SHP77 (cell line): ENCODE measurements at places on chromosomes 1 and 21.

- DNase-seq = no peak
These were observed 5.8 kb upstream of the PLA2G2D start for GRCh38 chr1:20125100-20125499.

DNA sequence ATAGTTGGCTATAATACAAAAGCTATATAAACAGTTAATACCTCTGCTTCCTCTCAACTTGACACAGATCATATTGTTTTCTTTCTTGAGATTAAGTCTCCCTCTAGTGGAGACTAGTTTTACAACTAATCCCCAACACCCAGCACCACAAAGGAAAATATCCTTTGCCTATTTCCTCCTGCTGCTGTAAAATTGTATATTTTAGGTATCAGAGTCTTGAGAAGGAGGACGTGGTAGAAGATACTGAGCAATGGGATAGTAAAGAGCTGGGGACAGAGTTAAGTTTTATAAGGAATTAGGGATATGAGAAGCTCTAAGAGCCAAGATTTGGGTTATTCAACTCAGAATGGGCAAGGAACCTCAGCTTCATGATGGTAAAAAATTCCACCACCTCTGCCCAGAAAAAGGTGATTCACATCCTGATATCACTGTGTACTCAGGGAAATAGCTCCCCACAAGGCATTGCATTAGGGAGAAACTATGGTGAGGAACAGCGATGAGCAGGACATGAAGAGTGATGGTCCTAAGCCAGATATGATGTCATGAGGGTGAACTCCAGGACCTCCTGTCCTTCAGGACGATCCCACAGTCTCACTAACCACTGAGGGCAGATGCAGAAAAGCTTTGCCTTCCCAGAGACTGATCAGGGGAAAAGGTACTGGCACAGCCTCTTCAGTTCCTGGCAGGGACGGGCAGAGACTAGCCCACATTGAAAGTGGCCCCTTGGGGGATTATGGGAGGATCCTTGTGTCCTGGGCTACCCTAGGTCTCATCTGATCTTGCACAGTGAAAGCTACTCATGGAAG lies 14.7 kb upstream of the CFAP126 start:
- peak; percentile 63 for DNase-seq

DNA sequence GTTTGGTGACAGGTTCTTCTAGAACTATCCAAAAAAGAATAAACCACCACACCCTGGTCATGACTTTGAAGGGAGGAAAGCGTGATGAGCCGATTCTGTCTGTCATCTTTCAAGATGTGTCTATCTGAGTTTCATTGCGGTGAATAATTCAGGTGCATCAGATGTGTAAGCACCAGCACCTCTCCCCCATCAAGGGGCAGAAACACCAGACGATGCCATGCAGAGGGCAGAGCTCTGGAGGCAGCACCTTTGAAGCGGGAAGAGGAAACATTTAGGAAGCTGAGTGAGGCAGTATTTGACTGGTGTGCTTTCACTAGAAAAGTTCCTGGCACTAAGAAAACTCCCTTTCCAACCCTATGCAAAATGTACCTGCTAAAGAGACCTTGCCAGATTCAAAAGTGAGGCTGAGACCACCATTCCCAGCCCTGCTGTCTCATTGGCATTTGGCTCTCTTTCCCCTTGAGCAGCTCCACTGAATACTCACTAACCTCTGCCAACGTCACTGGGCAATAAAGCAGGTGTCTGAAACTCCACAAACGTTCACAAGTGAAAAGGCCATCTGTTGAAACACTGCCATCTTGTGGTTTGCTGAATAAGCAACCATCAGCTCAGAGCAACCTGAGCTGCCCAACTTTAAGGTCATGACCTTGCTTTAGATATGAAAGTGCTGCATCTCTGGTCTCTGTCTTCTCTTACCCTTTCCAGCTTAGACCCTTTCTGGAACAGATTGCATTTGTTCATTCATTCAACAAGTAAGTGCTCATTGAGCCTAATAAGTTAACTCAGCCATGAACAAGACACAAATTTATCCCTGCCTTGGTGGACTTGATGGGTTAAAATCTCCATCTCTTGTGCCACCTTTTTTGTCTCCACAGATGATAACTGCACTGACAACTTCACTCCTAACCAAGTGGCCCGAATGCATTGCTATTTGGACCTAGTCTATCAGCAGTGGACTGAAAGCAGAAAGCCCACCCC lies 228.6 kb downstream of the PAPPA2 start:
- DNase-seq = peak; percentile 87

DNA sequence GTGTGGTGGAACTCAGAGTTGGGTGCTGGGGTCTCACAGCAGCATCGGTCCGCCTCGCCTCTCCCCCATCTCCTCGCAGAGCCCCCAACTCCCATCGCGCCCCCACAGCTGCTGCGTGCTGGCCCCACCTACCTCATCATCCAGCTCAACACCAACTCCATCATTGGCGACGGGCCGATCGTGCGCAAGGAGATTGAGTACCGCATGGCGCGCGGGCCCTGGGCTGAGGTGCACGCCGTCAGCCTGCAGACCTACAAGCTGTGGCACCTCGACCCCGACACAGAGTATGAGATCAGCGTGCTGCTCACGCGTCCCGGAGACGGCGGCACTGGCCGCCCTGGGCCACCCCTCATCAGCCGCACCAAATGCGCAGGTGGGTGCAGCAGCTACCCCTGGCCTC lies 24.2 kb downstream of the PTPRU start:
- no peak for DNase-seq

DNA sequence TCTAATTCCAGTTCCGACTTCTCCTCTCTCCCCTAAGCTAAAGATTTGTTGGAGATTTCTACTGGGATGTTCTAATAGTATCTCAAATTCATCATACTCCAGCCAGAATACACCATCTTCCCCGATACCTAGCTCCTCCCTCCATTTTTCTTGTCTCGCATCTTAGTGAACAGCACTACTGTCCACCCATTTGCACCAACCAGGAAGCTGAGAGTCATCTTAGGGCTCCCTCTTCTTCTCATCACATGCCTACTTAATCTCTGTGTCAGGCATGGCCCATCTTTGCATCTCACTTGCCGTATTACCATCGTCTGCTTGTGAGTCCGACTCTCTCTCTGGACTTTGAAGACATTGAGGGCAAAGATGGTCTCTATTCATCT lies 3.5 kb upstream of the TRIM63 start:
- no peak for DNase-seq

- no peak for DNase-seq
These were observed 736.8 kb upstream of the NCAM2 start for GRCh38 chr21:20261364-20261763.

DNA sequence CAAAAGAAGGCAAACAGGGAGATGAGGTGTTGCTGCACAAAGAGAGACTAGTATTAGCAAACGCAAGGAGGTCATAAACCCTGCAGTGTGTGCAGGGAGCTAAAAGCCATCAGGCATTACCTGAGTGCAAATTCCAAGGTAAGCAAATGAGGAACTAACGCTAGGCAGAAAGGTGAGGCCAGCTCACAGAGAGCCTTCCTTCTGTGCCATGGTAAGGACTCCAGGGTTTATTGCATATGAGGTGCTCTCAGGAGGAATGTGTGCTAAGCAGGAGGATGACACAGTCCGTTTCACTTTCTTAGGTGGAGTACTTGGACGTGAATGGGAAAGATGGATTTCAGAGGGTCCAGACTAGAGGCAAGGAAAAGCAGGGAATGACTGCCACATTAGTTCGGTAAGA lies 44.6 kb upstream of the MYBPHL start:
- DNase-seq = no peak

GRCh38 chr1:15953791-15954241 lies 22.1 kb downstream of the ZBTB17 start:
- no peak for DNase-seq

DNA sequence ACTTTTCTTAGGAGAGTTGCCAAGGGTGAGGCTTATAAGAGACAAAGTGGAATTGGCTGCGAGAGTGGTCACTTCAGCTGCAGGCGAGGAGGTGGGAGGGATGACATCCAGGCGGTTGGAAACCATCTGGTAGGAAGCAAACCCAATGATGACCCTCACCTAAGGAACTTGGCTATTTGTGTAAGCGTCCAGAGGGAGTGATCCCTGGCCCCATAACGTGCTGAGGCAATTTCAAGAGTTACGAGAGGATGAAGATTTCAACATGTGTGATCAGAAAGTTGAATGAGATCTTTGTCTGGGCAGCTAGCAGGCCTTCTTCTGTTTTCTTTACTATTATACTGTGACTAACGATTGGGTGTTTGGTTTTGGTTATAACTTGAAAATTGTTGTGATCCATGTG lies 102.7 kb upstream of the VANGL1 start:
- DNase-seq = no peak

GRCh38 chr1:112460615-112461014 lies 48.1 kb upstream of the WNT2B start:
- no peak for DNase-seq

DNA sequence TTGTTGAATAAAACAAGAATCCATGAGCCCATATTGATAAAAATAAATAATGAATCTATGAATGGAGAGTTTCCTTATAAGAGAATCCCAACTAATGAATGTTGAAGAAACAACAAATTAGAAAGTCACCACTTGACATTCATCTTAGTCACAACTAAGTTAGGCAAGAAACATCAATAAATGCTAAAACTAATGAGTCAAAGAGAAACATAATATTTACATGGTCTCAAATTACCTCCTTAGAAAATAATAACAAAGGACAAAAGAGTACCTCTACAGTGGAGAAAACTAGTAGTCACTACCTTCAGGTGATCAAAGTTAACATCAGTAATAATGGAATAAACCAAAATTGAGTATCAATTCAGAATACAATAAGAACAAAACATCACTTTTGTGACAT lies 93.5 kb downstream of the AKT3 start:
- no peak for DNase-seq

DNA sequence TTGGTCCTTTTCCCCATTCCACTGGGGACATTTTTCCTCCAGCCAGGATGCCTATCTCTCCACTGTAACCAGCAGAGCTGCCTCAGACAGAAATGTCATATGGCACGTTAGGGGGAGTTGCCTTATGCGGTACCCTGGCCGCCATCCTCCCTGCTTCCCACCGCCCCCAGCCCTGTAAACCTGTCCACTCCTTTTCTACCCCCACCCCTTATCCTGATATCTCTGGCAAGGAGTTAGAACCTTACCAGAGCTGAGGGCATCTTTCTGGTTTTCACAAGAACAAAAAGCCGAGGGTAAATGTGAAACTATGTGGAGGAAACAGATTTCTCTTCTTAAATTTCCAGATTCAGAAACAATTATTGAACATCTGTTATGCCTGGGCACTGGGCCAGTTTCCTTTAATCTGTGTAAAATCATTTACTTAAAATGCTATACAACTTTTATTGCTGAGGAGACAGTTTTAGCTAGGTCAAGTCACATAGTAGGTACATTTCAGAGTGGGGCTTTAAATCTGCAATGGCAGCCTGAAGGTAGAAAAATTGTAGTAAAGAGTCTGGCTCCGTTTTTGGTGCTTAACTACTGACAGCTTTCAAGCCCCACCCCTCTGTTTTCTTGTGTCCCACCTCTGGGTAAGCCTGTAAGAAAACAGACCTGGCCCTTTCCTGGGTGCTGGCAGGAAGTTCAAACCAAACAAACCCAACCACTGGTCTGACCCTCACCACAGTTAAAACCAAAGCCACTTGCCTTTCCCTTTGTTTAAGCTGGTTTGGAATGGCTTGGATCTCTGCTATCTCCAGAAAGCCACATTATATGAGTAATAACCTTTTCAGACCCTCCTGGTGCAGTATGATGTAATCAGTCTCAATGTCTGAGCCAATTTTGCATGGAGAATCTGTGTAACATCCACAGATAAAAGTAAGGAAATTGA lies 319.0 kb downstream of the HHAT start:
- DNase-seq = no peak

DNA sequence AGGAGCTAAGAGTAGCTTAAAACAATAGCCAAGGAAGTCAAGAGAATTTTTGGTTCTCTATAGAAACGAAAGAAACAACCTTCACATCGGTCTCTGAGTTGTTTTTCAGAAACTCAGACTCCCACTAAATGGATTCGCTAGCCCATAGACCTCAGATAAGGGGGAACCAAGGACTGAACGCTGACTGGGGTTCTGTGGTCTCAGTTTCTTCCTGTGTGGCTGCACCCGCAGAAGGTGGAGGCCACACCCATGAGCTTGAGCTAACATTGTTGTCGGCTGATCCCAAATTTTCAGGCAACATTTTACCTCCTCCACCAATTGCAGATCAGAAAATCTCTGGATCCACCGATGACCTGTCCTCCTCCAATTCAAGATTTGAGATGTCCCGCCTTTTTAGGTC lies 456.1 kb downstream of the AJAP1 start:
- no peak for DNase-seq

- DNase-seq = no peak
These were observed 26.7 kb downstream of the ATG4C start for GRCh38 chr1:62810420-62811274.

DNA sequence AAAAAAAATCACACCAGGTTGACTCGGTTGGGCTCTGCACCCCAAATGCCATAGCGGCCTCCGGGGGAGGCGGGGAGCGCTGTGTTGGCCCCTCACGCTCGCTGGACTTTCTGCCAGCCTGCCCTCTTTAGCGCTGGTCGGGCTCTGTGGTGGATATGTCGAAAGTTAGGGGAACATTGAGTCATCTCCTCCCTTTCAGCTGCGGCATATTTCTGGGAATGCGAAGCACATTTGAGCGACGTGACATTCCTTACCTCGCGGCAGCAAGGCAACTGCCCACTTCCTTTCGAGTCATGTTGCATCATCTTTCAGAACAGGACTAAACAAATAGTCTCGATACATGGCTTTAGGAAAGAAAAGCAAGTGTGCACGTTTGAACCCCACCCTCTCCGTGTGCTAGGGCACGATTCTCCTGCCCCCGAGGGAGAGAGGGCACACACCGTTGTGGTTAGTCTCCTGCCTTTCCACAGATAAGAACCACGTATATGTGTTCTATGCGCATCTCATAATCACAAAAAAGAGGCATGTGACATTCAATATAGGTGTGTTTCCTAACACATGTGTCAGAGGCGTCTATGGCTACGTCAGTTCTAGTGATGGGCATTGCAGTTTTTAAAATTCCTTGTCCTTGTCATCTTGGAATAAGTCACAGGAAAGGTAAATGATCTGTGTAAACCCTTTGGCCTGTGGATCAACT lies 105.9 kb upstream of the SLC45A1 start:
- DNase-seq = no peak

- DNase-seq = no peak
These were observed 67.5 kb downstream of the AK5 start for GRCh38 chr1:77349275-77349674.

DNA sequence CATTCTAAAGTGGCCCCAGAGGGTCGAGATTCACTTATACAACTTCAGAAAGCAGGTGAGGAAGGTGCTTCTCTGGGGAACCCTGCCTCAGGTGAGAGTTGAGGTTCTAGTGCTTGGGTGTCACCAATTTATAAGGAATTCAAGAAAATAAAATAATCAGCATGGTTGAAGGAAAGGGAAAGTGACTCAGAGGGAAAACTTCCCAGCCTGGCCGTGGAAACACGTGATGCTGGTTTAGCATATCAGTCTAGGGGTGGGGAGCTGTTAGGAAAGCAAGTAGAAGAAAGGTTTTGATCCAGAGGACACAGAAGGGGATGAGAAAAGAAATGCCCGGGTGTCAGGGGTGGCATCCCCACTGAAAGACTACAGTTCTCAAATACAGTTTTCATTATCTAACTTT lies 37.7 kb upstream of the TMEM125 start:
- no peak for DNase-seq
